ENCODE measurements at places on chromosomes 13 and 19.

- DNase-seq, result no peak
Measured at GRCh38 chr13:113820813-113821651, 42.8 kb downstream of the GAS6 start.

GRCh38 chr19:18433015-18433691, 4.8 kb downstream of the ISYNA1 start:
- DNase-seq, result peak; percentile 73

GRCh38 chr13:46641274-46642081, 88.5 kb downstream of the LRCH1 start:
- DNase-seq, result no peak

DNA sequence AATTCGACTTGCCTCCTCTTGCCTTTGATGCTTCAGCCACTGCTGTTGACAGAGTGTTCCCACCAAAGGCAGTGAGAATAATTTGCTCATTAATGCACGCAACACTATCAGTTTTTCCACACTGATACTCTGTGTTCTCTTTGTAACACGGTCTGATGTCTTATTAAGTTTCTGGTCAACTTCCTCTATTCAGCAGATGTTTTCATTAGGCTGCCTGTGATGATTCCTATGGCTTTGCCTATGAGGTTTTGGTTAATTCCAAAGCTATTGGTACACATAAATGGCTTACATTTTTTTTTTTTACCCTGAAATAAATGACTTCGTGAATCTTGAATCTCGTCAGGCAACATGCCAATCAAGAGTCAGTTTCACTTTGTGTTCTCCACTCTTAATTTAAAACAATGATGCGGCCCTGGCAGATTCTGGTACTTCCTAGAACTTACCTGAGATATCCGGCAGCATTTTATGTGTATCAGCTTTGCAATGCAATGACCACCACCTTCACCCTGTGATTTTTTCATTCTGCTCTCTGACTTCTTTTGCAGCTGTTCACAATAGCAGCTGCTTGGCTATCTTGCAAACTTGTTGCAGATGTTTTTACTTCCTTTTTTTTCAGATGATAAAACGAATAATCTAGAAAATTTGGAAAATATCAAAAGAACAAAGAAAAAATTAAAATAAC, 27.5 kb upstream of the KL start:
- DNase-seq, result peak; percentile 10

DNA sequence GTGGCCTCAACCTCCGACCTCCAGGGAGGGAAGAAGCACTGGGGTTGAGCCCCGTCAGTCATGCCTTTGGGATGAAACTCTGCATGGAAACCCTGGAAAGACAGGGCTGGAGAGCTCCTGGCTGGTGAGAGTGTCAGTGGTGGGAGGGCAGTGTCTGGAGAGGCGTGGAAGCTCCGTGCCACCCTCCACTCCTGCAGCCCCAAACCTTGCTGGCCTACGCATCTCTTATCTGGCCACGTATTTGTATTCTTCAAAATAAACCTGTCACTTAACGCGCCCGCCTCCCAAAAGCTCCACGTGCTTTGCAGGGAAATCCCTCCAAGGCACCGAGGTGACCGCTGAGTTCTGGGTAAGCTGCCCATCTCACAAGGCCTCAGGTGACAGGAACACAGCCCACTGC, 84.3 kb downstream of the TEX29 start:
- no peak for DNase-seq

GRCh38 chr13:42794577-42795275, 13.3 kb downstream of the FAM216B start:
- DNase-seq, result no peak

GRCh38 chr13:63741029-63741813, 2325.6 kb upstream of the PCDH20 start:
- no peak for DNase-seq

- DNase-seq, result no peak
Measured at GRCh38 chr13:83449668-83450395, 432.4 kb downstream of the SLITRK1 start.

- no peak for DNase-seq
Measured at GRCh38 chr19:6263735-6264444, 15.9 kb downstream of the MLLT1 start.

DNA sequence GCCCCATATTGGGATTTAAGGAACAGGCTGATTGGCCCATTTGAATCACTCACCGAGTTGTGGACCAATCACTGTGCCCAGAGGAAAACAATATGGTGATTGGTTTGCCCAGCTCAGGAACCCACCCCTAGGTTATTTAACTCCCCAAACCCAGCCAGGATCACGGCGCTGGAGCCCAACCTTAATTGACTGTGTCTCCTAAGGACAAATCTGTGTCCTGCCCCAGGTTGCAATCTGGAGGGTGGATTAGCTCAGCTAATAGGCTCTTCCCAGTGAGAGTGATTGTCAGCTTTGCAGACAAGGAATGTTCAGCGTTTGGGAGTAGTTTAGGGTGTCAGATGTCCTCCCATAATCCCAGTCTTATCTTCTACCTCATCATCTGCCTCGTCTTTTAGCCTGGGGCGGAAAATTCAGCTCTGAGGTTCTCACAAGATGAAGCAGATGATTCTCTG, 3.5 kb upstream of the ZNF358 start:
- no peak for DNase-seq

- DNase-seq, result no peak
Measured at GRCh38 chr13:75073786-75074185, 408.2 kb downstream of the TBC1D4 start.

DNA sequence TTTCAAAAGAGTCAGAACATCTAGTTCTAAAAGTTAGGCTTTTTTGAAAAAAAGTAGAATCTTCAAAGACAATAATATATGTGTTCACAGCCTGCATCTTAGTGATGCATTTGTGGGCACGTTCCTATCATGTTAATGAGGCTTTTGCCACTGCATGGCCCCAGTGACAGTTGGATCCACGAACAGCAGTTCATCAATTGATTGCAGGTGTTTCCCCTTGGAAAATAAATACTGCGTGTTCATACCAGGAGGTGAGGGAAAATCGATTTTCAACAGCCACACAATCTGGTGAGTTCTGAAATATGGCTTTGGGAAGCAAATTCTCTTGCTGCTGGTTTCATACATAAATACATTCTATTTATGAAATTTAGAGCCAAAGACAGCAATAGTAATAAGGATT, 343.8 kb upstream of the SLC10A2 start:
- DNase-seq, result no peak

- no peak for DNase-seq
Measured at GRCh38 chr13:50006426-50007135, 8.7 kb upstream of the KCNRG start.

- no peak for DNase-seq
Measured at GRCh38 chr19:33214596-33214995, 11.1 kb downstream of the SLC7A10 start.

DNA sequence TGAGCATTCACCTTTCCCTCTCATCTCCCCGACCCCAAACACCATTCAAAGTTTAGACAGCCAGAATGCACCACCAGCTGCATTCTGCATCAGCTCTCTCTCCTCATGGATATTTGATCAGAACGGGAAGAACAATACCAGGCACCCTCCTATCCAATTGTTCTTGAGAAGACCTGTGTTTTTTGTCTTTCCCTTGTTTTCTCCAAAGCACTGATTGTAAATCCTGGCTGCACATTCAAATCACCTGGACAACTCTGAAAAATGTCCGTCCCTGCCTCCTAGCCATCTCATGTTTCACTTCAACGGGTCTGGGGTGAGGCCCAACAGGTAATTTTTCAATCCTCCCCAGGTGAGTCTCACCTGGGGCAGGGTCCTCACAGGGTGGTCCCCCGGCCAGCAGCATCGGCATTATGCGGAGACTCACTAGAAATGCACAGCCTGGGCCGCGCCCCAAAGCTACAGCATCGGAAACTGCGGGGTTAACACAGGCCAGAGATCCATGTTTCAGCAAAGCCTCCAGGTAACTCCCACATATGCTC, 5.5 kb downstream of the IRS2 start:
- DNase-seq, result no peak

DNA sequence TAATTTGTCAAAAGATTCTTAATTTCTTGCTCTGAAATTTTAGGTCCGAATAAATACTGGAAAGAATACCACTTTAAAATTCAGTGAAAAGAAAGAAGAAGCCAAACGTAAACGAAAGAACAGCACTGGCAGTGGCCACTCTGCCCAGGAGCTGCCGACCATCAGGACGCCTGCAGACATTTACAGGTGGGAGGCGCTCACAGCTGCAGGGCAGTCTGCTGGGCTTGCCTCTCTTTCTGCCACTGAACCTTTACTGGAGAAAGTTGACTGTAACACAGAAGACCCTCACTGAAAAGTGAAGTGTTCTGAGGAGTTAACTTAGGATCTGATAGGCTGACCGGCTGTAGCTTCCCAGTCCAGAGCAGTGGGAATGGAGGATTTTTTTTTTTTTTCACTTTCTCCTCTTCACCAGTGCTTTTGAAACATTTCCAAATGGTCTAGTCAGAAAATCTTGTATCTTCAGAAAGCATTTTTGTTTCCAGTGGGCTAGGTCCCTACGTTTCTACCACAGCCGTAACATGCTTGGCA, 69.1 kb downstream of the URI1 start:
- no peak for DNase-seq

DNA sequence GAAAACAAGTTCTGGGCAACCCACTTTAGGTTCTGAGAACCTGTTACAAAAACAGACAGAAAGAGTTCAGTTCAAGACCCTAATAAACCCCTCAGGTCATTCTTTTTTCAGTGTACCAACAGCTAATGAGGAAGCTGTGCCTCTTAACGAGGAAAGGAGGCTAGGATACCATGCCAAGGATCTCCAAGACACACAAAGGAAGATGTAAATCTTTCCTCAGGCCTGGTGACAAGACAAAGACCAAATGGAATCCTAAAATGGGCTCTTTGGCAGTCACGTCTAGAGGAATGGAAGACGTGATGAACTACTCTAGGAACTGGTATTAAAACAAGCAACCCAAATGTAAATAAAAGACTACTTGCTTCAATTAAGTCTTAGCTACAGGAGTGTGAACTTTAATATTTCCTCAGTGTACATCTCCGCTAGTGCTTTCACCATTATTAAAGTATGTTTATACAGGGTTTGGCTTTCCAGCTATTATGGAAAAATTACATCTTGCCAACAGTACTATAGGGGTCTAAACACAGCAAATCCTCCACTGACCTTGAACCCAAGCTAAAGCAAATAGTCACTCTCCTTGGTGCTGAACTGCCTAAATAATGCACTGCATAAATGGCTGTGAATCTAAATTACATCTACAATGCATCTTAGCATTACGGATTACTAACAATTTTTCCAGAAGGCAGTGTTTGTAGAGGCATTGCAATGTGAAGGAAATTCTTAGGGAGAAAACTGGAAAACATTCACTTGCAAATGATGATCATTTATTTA, 42.3 kb downstream of the ENOX1 start:
- no peak for DNase-seq

DNA sequence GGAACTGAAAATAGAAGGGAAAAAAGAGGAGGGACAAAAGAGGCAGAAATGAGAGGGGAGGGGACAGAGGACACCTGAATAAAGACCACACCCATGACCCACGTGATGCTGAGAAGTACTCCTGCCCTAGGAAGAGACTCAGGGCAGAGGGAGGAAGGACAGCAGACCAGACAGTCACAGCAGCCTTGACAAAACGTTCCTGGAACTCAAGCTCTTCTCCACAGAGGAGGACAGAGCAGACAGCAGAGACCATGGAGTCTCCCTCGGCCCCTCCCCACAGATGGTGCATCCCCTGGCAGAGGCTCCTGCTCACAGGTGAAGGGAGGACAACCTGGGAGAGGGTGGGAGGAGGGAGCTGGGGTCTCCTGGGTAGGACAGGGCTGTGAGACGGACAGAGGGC, at the start of gene CEACAM5:
Gene CEACAM5, plus strand, starts transcription at position 146 of the 400 bp plus-strand sequence. Its CDS starts 106 bp downstream, at position 252.
- DNase-seq, result no peak

- no peak for DNase-seq
Measured at GRCh38 chr19:15829786-15830185, 14.3 kb upstream of the OR10H1 start.

GRCh38 chr13:75025956-75026355, 456.0 kb downstream of the TBC1D4 start:
- no peak for DNase-seq

- DNase-seq, result no peak
Measured at GRCh38 chr19:19656451-19657396, 6.8 kb downstream of the ATP13A1 start.

DNA sequence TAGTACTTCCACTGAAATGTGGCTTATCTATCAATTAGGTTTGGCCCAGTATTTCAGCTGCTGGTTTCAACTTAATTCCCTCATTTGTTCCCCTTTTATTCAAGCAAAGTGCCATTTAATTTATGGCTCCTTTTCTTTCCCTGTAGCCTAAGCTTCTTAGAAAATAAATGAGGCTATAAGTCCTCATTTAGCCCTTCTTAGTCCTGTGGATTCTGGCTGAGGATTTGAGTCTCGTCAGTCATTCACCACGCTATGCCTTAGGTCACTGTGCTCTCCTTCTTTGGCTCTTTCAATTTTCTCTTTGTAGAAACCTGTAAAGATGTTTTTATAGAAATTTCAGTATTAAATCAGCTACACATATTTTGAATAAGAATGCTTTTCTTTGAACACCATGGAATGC, 579.1 kb downstream of the GPC6 start:
- DNase-seq, result no peak

DNA sequence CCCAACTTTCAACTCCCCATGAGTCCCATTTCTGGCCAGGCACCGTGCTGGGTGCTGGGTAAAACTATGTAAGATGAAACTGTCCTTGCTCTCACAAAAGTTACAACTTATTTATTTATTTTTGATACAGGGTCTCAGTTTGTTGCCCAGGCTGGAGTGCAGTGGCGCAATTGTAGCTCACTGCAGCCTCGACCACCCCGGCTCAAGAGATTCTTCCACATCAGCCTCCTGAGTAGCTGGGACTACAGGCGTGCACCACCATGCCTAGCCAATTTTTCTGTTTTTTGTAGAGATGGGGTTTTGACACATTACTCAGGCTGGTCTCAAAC, 12.9 kb upstream of the CADM4 start:
- no peak for DNase-seq

DNA sequence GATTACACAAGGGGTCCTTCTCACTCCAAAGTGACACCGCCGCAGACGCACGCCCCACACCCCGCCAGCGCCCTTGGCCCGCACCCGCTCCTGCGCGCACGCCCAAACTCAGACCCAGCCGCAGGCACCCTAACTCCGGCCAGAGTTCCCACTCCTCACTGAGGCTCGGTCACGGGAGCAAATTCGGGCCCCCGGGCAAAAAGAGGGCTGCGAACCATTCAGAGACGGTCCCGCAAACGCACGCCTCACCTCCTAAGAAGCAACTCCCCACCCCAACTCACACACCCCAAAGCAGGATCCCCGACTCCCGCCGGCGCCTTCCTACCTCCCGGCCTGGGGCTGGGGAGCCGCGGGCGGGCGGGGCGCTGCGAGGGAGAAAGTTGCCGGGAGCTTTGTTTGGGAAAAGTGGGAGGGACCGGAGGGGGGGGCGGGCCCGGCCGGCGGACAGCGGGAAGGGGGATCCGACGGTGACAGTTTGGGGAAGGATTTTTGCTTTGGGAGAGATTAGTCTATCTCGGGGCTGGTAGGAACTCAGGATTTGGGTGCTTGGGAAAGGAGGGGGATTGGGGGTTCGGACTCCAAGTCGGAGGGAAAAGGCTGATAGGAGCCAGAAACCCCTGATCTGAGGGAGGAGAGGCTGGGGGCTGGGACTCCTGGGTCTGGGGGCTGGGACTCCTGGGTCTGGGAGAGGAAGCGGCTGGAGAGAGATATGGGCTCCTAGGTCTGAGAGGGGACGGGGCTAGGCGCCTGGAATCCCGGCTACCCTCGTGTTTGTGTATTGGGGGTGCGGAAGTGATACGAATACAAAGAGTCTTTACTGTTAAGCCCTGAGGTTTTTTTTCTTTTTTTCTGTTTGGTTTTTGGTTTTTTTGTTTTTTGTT, at the start of gene TEAD2:
Gene TEAD2, minus strand, starts transcription at position 369 of the 881 bp plus-strand sequence. CDS start 2,341 bp downstream, outside the sequence.
- peak; percentile 24 for DNase-seq

All from germinal center (tissue), 1 donor.